GM12892 (cell line): ENCODE measurements at places on chromosomes 3 and 15.
A peak's percentile ranks its signal among the peaks of the same experiment; 100 is the strongest.

GRCh38 chr15:92925454-92925853 lies 25.3 kb downstream of the CHD2 start:
- DNase-seq, result no peak

DNA sequence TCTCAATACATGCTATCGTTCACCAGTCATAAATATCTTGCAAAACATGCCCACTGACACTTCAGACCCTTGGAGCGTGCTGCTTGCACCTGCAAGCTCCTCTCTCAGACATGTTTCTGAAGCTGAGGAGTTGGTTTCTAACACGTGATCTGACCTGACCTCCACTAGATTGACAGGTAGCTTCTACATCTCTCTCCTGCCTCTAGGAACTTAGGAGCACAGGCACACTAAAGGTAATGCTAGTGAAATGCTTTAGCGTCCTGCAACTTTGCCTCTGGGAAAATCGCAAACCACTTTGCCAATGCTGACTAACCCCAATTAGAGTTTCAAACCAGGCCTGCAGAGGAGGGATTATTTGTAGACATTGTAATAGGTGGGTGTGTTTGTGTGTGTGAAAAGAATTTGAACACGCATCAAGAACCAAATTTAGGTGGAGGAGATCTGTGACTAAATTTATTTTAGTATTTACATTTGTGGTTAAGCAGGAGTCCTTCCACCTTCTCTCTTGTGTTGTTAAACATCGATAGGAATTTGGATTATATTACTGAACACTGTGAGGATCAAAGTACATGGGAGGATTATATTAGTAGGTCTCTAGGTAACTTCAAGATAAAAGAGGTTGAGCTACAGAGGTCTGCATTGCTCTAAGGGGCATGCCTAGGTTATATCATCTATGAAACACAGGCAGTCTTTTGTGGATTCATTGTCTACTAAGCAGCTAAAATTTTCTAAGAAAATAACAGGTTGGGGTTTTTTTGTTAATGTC lies 86.7 kb upstream of the ZBED2 start:
- DNase-seq, result no peak

- no peak for DNase-seq
These were observed 105.4 kb downstream of the TLE3 start for GRCh38 chr15:69992348-69992747.

DNA sequence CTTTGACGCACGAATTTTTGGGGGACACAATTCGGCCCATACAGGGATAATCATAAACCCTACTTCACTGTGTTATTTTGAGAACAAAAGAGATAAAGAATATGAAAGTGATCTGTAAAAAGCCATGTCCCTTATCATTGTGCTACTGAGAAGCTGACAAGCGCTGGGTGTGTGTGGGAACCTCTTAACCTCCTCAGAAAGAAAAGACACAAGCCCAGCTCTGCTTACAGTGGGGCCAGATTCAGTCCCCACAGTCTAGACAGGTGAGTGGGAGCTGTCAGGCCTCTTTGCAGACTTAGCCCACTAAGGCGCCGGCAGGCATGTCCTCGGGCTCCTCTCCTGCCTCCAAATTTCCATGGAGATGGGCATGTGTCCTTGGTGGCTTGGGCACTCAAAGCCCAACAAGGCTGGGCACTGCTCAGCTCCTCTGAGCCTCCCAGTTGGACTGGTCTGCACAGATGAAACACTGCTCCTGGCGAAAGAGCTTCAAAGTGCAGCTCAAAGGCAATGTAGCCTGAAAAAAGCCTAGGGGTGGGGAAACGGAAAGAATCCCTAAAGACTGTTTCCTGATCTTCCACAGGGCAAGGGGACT lies 64.4 kb upstream of the ETV5 start:
- no peak for DNase-seq

DNA sequence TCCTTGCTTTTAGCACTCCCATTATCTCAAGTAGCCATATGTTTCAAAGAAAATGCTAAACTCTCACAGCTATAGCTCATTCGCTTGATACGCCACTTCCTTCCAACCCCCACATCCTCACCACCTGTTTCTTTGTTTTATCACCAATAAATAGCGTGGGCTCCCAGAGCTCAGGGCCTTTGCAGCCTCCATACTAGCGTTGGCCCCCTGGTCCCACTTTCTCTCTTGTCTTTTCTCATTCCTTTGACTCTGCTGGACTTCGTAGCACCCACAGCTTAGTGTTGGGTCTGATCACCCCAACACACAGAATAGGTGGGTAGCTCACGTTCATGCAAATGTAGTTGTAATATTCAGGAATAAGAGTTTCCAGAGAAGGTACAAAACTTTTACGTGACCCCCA lies 4.1 kb upstream of the GPD1L start:
- no peak for DNase-seq

- DNase-seq, result no peak
These were observed 257.6 kb upstream of the TLE3 start for GRCh38 chr15:70355275-70355795.

DNA sequence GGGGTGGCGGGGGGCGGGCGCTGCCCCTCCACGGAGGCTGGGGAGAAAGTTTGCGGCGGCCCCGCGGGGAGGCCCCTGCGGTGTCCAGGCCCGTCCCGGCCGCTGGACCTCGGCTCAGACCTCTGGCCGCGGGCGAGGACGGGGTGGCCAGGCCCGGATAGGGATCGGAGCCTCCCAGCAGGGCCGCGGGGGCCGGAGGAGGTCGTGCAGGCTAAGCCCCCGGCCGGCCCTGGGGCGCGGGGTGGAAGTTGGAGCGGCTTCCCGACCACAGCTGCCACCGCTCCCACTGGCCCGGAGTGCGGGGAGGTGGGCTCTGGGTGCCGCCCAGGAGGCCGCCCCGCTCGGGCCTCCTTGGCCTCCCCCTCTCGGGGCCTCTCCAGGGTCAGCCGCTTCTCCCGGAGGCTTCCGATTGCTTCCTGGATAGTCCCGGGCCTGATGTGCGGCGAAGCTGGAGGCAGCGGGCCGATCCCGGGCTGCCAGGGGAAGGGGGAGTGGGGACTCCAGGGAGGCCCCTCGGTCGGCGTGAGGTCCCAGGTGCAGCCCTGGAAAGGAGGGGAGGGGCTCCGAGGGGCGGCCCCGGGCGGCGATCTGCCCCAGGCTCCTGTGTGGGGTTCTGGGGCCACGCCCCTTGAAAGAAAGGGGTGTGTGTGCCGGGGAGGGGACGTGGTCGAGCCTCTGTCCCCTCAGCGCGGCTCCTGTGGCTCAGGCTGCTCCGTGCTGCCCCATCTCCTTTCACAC lies 907 bp downstream of the PLXNA1 start:
- DNase-seq, result no peak

DNA sequence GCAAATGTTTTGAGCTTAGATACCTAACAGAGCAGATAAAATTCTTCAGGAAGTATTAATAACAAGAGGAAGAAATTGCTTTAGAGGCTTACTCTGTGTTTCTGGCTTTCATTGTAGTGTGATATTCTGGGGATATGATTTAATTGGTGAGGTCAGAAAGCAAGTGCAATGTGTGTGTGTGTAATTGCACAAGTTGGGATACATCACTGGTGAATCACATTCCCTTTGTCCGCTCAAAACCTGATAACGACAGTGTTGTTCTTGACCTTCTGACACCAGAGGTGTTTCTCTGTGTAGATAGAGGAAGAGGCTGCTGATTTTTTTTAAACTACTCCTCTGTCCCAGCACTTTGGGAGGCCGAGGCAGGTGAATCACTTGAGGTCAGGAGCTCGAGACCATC lies 161.1 kb downstream of the CACNA2D3 start:
- DNase-seq, result no peak

- DNase-seq, result no peak
These were observed 733.7 kb upstream of the CFAP20DC start for GRCh38 chr3:59783468-59783988.

DNA sequence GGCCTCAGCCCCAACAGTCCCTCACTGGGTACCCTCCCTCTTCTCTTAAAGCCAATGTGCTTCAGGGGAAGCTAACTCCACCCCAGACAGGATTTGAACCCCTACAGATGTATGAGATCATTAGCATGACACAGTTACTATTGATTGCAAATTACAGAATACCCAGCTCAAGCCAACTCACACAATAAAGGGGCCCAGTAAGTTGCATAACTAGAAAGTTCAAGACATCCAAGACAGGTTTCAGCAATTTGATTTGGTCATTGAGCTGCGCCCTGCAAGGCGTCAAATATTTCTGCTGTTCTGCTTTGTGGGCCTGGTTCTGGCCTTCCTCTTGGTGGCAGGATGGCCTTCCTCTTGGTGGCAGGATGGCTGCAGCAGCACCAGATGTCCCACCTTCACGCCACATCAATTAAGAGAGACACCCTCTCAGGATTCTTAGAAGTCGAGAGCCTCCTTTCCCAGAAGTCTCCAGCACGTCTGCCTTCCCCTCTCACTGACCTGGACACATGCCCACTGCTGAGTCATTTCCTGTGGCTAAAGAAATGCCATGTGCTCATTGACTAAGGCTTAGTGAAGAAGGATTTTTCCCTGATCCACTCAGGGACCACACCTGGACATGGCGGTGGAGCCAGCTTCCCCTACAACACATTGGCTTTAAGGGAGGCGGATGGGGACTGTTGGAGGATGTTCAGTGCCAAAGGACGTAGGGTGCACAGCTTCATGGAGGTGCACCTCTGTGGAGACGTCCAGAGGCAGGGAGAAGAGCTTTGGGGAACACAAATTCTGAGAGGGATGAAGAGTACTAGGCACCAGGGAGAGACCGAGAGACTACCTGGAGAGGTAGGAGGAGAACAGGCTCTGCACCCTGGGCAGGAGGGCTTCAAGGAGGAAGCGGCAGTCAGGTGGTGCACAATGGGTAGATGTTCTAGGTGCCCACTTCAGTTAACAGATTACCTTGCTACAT lies 49.1 kb downstream of the DNASE1L3 start:
- no peak for DNase-seq

GRCh38 chr3:64240396-64240795 lies 15.1 kb upstream of the PRICKLE2 start:
- no peak for DNase-seq

DNA sequence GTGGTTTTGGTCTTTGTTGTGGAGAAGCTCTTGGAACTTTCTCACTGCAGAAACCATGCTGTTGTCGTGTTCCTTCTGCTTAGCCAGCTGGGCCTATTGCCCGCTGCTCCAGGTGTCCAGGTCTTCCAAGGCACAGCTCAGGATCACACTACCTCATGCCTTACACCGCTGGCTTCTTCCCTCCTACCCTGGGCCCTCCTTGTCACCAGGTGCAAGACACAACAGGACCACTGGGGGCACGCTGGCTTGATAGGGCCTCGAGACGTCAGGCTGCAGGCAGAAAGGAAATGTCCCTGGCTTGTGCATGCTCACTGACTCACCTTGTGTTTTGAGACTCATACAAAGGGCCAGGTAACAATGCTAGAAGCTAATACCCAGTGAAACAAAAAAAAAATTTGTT lies 32.3 kb downstream of the PAQR9 start:
- peak; percentile 24 for DNase-seq

- no peak for DNase-seq
These were observed 360.5 kb downstream of the EPHA3 start for GRCh38 chr3:89467898-89468363.

GRCh38 chr15:78032671-78033070 lies 44.8 kb downstream of the TBC1D2B start:
- no peak for DNase-seq

DNA sequence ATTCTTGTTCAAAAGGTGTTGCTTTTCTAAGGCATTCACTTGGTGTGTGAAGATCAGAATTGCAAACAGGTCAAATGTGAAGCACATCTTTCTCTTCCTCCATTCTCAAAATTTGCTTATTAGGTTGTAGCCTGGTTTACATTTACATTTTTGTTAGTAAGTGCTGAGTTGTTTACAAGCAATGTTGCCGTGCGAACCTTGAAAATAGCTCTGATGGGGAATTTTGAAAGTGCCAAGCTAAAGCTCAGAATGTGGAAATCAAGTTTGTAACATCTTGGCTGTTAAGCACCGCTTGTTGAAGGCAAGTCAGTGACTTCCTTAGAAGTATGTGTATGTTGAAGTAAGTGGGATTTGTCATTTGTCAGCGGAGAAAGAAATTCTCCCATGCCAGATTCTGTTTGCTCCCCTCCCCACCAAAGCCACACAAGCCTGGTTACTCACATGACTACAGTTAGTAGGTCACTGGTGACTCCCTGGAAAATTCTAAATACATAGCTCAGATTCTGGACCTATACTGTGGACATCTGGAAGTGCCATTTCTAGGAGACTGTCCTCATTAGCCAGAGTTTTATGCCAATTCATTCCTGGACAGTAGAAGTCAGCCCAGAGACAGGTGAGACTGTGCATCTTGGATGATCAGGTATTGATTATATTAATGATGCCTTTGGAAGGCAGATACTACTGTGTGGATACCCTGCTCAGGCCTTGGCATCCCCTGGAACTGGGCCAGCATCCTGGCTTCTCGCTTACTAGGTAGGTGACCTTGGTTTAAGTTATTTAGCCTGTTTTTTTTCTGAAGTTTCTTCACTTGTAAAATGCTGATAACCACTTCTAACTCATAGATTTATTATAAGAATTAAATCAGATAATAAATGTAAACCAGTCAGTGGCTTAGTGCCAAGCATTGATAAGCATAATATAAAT lies 390.6 kb upstream of the SEMA6D start:
- no peak for DNase-seq

DNA sequence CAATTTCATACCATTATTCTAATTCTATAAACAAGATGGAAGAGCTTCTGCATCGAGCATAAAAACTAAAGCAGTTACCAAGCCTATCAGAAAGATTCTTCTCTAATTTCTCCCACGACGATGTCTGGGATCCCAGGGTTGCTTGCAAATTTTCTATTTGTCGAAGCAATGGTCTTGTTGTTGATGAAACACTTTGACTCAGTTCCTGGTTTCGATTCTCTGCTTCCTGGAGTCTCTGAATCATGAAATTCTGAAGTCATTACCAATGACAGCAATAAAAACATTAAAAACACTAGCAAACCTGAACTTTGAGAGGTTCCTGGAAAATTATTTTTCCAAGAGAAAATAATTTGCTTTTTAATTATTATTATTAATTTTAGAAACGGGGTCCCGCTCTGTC lies 18.7 kb downstream of the TMF1 start:
- DNase-seq, result no peak

DNA sequence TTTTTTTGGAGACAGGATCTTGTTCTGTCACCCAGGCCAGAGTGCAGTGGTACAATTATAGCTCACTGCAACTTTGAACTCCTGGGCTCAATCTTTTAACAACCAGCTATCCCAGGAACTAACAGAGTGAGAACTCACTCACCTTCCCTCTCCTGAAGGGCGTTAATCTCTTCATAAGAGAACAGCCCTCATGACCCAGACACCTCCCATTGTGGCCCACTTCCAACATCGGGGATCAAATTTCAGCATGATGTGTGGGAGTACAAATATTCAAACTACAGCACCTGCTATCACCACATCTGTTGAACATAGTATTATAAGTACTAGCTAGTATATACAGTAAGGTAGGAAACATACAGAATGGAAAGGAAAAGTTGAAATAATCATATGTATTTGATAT lies 132.5 kb downstream of the DOCK3 start:
- no peak for DNase-seq
